BJ (cell line): ENCODE measurements at places on chromosomes 1 and 21. TPM values are rescaled to one million over a fixed set of nuclear protein-coding genes. Genes with fewer than 3 reads are reported as not detected.
A peak's percentile ranks its signal among the peaks of the same experiment; 100 is the strongest.

DNA sequence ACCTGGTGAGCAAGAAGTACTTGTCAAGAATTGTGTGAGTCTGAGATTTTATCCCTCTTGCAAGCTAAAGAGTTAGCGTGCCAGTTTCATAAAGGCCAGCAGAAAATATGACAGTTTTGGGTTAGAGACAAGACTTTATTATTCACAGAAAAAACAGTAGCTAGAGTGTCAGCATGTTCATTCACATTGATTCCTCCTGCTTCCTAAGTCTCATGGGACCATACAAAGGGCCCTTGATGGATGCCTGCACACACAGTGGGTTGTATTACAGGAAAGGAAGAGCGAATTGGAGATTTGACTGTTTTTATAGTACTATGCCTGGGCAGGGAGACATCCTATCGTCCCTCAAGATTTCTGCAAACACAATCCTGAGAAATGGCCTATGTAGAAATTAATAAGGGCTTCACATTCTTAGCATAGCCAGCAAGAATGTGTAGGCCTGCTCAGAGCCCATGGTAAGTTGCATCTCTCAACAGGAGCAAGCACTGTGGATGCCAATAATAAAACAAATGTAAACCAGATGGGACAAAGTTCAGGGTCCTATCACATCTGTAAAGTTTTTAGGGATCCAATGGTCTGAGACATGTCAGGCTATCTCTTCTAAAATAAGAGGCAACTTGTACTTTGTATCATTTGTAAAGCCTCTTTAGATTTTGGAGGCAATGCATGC lies 4.0 kb upstream of the ASPM start:
- DNase-seq = no peak

GRCh38 chr1:50742523-50742922 lies 217.5 kb downstream of the FAF1 start:
- DNase-seq = no peak

DNA sequence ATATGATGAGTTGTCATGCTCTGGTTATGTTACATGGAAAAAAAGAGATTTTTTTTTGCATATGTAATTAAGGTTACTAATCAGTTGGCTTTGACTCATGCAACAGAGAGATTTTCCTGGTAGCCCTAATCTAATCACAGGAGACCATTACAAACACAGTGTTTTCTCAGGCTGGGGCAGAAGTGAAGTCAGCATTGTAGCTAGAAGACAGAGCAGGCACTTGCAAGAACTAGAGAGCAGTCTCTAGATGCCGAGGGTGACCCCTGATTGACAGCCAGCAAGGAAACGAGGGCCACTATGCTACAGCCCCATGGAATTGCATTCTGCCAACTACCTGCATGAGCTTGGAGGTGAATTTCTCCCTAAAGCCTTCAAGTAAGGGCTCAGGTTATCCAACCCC lies 151.3 kb downstream of the RUNX1 start:
- DNase-seq = no peak

GRCh38 chr1:234731569-234732085 lies 121.6 kb upstream of the IRF2BP2 start:
- DNase-seq = peak; percentile 81

DNA sequence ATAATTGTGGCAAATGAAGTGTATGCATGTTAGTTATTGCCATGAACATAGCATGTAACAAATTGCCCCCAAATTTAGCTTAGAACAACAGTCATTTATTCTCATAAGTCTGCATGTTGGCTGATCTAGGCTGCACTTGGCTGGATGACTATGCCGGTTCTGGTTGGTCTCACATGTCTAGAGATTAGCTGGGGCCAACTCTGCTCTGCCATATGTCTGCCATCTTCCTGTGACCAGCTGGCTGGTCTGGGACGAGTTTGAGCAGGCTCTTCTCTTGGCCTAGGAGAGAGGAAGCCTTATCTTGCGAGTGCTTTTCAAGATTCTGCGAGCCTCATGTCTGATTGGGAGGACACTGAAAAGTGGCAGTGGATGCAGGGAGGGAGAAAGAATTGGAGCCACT lies 198.3 kb upstream of the FAM78B start:
- DNase-seq = no peak

- no peak for DNase-seq
Measured at GRCh38 chr21:31222142-31222541, 121.9 kb downstream of the TIAM1 start.

GRCh38 chr21:44347911-44348451 lies 5.4 kb upstream of the TRPM2 start:
- DNase-seq = no peak

DNA sequence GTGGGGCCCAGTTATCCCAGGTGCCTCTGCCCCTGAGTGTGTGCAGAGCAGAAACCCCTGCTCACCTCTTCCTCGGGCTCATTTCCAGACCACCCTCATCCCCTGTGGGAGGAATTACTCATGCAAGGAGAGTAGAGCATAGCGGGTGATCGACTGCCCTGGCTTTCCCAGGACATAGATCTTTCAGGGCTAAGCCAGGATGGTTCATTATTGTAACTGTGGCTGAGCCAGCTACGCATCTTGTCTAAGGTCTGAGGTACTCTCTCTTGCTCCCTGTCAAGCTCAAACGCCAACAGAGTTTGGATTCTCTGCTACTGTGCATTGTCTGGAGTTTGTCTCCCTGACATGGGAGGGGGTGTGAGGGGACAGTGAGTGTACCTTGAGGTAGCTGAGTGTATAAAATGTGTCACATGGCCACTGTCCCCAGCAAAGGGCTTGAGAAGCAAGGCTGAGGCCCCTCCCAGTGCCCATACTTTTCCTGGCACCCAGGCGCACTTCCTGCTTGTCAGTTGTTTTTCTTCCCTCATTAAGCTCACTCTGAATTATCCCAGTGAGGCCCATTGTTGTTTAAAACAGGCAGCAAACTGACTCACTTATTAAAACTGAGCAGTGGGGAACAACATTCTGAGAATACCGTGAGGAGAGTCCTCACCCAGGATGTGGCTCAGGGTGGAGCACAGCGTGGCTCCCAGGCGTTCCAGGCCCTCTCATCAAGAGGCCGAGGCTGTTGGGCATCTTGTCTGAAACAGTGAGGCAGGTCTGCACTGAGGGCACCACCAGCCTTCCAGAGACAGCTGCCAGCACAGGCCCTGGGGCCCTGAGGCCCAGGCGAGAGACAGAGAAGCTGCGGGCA lies 92.9 kb downstream of the LAMC2 start:
- DNase-seq = peak; percentile 80

DNA sequence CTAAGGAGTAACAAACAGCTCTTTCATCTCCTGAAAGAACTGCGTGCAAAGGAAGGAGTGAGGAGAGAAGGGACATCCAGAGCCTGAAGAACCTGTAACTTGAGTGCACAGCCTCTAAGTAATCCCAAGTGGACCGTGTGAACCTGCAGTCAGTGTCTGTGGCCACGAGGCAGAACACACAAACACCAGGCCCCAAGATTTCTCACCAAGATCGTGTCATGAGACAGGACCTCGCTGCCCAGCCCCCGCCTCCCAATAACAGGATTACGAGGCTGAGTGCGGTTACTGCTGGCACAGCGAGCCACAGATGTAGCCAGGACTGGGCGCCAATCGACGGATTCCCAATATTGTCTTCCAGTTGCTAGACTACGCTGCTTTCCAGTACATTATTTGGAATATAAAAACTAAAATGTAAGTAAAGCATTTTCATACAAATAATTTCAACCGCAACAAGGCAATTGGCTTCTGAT lies 101.3 kb upstream of the SLC25A33 start:
- no peak for DNase-seq

- no peak for DNase-seq
Measured at GRCh38 chr1:35555212-35555584, 2.0 kb downstream of the KIAA0319L start.

- DNase-seq = no peak
Measured at GRCh38 chr1:165844114-165844798, 16.8 kb downstream of the UCK2 start.

DNA sequence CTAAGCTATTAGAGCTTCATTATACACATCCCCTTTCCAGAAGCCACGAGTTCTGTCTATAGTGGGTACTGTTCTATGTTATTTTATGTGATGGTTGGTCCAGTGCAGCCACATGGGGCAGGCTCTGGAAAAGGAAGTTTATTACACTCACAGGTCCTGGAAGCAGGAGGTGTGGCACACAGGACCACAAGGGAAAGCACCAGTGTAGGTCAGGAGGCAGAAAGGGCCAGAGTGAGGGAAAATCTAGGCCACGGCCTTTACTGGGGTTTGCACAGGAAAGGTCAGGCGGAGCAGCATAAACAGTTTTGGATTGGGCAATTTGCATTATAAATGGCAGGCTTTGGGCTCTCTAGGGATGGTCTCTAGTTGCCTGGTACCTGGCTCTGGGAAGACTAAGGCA lies 21.8 kb upstream of the CNIH3 start:
- DNase-seq = no peak

GRCh38 chr1:224565186-224565585 lies 50.9 kb upstream of the CNIH3 start:
- peak; percentile 62 for DNase-seq

GRCh38 chr1:100458661-100459357 lies 79.1 kb upstream of the GPR88 start:
- no peak for DNase-seq

- no peak for DNase-seq
Measured at GRCh38 chr1:103111926-103112325, 3.6 kb upstream of the COL11A1 start.

DNA sequence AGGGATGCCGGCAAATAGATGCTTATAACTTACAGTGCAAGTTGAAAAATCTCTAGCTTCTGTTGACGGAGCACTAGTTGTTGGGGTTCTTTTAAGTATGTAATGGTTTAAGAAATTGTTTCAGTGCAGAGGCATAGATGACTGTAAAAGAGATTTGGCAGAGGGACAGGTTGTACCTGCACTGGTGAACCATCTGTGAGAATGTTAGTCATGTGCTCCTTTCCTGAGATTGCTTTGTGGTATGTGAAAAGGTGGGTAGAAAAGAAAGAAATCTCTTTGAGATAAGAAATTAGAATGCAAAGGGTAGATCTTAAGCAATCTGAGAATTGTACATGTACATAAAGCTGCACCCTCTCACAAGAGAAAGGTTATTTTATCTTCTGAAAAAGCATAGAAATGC lies 19.4 kb downstream of the ZBTB37 start:
- no peak for DNase-seq

DNA sequence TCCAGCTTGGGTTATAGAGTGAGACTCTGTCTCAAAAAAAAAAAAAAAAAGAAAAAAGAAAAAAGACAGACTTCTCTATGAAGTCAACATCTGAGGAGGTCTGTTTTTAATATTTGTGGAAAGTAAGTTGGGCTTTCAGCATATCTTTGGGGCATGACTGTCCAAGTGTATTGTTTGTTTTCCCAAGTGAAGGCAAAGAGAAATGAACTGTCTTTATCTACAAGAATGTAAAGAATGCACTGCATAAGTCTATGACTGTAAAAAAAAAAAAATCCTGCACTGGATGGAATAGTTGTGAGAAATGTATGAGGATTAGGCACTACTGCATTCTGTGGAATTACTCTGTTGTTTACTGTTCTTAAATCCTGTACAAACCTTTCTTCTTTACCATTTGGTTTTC lies 45.6 kb upstream of the TMEM61 start:
- DNase-seq = peak; percentile 98

- DNase-seq = no peak
Measured at GRCh38 chr1:33762109-33762830, 101.6 kb upstream of the HMGB4 start.

GRCh38 chr1:5730272-5731109 lies 261.7 kb downstream of the NPHP4 start:
- no peak for DNase-seq

DNA sequence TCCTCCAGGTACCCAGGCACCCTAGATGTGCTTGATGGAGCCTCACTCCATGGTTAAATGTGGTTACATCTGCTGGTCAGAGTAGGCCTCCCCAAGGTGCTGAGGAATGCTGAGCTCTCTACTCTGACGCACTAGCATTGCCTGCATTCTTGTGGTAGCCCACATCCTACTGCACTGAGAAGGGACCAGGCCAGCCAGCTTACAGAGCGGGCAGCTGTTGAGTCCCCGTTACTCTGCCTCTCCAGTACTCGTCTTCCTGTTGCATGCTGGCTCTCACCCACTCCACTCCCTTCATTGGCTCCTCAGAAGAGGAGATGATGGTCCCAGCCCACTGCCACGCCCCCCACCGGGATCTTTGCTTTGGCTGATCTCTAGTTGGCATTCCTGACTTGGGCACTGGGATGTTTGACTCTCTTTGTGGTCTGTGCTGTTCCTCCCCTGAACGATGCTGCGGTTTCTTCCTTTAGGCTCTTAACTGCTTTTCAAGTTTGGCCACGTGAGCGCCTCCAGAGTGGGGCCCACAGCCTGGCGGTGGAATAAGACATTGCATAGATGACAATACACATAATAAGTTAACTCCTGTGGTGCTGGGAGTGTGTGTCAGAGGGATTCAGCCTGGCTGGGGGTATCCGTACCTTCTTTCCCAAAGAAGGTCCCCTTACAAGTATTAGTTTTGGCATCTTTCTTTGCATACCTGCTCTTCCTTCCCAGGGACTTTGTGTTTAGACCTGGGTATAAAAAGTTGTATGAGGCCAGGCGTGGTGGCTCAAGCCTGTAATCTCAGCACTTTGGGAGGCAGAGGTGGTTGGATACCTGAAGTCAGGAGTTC lies 18.6 kb downstream of the AZIN2 start:
- peak; percentile 100 for DNase-seq

- DNase-seq = no peak
Measured at GRCh38 chr21:34133802-34134201, 60.4 kb downstream of the MRPS6 start.

DNA sequence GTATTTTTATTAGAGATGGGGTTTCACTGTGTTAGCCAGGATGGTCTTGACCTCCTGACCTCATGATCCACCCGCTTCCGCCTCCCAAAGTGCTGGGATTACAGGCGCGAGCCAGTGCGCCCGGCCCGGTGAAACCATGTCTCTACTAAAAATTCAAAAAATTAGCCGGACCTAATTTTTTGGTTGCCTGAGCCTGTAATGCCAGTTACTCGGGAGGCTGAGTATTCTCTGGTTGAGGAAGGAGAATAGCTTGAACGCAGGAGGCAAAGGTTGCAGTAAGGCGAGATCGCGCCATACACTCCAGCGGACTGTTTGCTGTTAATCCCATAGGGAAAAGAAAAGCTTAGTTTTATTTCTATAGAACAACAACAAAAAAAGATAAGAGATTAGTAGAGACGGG lies 29.9 kb upstream of the HJV start:
- no peak for DNase-seq

DNA sequence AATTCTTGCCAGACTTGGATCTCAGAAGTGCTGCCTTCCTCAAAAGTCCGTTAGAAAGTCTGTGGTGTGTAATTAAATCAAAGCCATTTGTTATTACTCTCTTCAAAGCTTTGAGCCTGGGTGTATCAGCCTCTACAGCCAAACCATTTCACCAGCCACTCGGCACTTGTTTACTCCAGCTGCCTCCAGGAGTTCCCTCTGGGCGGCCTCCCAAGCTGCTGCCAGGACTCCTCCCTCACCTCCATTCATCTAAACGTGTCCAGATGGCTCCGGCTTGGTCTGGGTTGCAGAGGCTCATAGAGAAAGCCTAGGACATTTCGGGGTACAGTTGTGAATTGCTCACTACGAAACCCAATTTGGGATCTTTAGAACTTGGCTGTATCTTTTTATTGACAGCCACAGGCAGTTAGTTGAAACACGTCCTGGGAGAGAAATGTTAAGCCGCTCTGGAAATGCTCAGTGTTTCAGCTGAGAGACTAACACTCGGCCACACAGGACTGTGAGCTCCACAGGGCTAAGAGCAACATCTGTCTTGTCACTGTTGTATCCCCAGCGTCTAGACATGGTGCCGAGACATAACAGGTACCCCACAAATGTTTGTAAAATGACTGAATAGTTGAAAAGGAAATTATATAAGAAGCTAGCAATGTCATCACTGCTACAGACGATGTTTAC lies 116.9 kb upstream of the NGF start:
- DNase-seq = no peak

OR2L3 gene
- polyA plus RNA-seq = not detected in 2 replicates

FAM163A gene
- not detected in 2 replicates for polyA plus RNA-seq

SUSD4 gene
- polyA plus RNA-seq = 0.16 and 0.32 TPM in 2 replicates

TNFSF4 gene
- 5.9 and 11.6 TPM in 2 replicates for polyA plus RNA-seq

ELAVL4 gene
- not detected in 2 replicates for polyA plus RNA-seq

MRPL9 gene
- 89.6 and 105 TPM in 2 replicates for polyA plus RNA-seq
